Renal cortical epithelial cell (primary cell): ENCODE measurements at places on chromosomes 1 and 21. TPM values are rescaled to one million over a fixed set of nuclear protein-coding genes. Genes with fewer than 3 reads are reported as not detected.

DNA sequence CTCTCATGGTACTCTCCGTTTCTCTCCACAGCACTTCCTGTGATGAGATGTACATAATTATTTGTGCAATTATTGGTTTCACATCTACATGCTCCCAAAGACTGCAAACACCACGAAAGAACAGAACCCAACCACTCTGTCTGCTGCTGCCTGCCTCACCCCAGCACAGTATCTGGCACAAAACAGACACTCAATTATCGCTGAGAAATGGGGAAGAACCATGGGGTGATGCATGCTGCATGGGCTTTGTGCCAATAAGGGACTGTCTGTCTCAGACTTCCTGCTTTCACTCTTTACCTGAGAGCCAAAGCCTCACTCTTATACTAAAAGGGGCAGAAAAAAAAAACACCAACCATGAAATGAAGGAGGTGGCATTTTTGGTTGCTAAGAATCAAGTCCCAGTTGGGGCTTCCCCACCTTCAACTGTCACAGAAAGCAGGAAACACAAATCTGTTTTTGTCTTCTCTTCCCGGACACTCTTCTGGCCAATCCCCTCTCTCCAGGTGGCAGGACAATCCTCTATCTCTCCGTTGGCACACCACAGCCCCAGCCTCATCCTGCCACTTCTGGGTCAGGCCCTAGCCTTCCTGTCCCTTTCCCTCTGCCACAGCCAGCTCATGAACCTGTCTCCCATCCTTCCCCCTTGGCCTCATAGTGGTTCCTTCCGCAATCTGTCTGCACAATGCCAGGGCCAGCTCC, 82.0 kb downstream of the TGFBR3 start:
- no peak for DNase-seq

TESK2 gene
- total RNA-seq = 1.0 and 1.6 TPM in 2 replicates

- no peak for DNase-seq
Observed at GRCh38 chr1:206725109-206725963, 40.6 kb downstream of the MAPKAPK2 start.

DNA sequence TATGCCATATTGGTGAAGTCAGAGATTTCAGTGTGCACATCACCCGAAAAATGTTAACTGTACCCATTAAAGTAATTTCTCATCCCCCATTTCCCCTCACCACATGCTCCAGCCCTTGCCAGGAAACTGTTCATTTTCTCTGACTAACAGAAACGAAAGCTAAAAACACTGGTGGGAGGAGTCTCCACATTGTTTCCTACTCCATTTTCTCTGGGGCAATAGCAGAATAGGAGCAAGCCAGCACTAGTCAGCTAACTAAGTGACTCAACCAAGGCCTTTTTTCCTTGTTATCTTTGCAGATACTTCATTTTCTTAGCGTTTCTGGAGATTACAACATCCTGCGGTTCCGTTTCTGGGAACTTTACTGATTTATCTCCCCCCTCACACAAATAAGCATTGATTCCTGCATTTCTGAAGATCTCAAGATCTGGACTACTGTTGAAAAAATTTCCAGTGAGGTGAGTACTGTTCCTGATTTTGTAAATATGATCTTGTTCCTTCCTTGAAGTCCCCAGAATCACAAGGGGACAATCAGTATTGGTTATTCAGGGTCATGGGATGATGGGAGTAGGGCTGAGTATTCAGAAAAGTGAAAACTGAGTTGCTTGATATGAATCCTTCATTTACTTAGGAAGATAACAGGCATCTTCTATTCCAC, at the start of gene IFI16:
Gene IFI16, plus strand, starts transcription at position 204 of the 658 bp plus-strand sequence. CDS start 4,774 bp downstream, outside the sequence.
- peak; percentile 89 for DNase-seq

RGS16 gene
- under 0.01 TPM in 1 of 2 replicates, not detected in the other for total RNA-seq

GRCh38 chr1:43809097-43809673, 101.8 kb downstream of the ST3GAL3 start:
- no peak for DNase-seq

DNA sequence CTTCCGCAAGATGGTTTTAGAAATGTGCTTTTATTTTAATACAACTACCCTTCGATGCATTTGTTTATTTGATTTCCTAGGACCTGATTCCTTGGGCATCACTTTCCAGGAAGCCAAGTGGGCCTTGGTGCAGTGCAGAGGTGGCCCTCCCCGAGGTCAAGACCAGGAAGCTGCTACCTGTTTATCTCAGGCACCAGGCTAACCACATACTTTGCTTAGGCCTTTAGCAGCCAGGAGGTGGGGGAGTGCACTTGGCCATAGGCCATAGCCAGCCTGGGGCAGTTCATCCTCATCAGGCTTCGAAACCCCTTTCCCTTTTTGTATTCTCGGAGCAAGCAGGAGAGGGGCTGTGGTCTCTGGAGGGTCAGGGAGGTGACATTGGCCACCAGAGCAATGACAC, 45.4 kb downstream of the SMYD2 start:
- no peak for DNase-seq

CRYAA gene
- total RNA-seq = not detected in 2 replicates

RNU1-4 gene
- under 0.01 TPM in 2 replicates for total RNA-seq

PLA2G2A gene
- total RNA-seq = not detected in 2 replicates

TSPEAR gene
- total RNA-seq = not detected in 2 replicates

DNA sequence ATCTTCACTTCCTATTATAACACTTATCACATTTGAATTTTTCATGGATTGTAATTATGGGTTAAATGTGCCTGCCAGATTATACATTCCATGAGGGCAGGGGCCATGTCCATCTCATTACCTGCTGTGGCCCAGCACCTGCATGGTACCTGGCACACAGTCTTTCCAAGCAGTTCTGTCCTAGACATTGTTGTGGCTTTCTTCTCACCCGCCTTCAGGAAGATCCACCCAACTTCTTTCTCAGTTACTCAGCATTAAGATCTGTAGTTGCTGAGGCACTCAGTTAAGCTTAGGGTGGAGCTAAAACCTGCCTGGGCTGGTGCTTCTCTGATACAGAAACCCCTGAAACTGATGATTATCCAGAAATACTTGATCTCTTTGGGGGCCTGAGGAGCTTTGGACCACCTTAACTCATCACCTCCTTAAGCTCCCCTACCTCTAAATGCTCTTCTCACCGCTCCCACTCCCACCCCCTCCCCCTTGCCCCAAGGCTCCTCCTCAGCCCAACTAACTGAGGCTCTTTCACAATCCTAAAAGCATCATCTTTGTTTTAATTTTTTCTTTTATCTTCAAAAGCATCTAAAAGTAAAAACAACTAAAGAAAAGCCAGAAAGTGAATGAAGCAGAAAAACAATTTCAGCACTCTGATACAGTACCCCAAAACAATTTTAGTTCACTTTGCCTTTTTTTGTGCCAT, 190.6 kb downstream of the FGGY start:
- DNase-seq = peak; percentile 47

DNA sequence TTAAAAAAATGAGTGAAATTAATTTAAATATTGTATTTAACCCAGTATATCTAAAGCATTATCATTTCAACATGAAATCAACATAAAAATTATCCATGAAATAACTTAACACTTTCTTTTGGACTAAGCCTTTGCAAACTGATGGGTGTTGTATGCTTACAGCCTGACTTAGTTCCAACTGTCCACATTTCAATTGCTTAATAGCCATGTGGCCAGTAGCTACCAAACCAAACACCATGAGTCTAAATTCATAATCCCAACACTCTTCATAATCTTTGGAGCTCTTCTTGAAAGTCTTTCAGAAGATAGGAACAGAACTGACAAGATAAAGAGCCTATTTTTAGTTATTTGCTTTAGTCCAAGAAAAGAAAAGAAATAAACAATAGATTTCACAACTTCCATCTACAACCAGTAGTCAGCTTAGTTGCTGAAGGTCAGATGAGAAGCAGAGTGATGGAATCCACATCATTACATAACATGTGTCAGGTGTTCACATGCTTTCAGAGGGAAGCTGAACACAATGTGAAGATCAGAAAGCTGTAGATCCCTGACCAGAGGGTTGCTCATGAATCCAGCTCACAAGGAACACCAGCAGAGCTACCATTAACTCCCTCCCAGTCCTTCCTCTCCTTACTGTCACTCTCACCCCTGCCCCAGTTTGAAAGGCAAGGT, 144.0 kb upstream of the ZNF648 start:
- peak; percentile 47 for DNase-seq

SPOCD1 gene
- 5.0 and 8.0 TPM in 2 replicates for total RNA-seq

DNA sequence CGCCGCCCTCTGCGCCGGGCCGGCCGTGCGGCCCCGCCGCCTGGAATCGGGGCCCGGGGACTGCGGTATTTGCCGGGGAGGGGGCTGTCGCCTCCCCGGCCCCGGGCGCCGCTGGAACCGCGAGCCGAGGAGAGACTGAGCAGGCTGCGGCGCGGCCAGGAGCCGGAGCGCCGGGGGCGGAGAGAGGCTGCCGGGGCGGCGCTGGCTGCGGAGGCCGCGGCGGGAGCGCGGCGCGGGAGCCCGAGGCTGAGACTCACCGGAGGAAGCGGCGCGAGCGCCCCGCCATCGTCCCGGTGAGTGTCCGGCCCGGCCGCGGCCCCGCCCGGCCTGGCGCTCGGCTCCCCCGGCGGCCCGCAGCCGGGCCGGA, 746 bp downstream of the DYRK1A start:
- DNase-seq = no peak

DNA sequence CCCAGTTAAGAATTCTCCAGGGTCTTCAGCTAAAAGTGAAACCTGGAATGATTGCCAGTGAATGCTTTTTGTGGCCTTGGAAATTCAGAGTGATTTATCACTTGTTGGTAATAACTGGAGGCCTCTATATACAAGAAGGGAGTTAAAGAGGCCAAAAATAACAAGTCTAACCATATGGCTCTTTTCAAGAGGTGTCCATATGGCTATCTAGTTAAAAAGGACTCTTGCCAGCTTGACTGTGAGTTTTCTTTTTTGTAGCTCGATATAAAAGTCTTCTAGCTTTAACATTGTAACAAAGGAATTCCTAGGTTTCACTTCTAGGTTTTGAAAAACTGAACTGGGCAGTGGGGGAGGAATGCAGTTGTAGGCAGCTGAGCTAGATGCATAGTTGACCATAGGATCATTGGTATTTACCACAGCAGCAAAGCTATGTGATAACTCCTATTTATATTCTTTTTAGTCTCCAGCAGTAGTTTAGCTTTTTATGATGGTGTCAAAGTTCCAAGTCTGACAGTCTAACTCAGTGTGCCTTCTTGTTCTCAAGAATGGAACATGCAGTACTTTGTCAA, 44.4 kb downstream of the CACHD1 start:
- DNase-seq = peak; percentile 27

GRCh38 chr1:157856538-157856937, 14.9 kb upstream of the CD5L start:
- no peak for DNase-seq

DNA sequence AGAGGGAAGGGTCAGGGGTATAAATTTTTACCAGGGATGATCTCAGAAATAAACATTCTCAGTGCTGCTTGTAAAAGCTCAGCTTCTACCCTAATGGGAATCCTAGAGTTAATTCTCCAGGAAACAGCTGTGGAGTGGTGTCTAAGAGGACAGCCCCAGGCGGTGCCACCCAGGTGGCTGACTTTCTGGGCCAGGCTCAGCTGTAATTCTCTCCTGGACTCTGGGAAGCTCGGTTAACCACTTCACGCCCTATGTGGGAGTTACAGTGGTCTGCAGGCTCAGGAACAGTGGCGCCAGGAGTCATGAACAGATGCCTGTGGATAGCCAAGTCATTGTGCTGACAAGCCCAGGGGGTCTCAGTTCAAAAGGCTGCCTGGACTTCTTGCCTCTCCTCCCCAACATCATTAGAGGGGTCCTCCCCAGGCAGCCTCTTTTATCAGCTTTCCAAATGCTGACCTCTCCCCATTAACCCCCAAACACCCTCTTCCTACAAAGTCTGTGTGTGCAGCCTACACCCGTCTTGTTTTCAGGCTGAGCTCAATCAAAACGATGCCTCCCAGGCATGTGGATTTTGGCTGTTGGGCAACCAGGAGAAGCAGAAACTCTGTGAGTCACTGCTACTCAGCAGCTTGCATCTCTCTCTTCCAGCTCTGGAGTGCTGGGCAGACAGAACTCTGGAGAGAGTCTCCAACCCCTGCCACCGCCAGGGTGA, 1.2 kb downstream of the HHIPL2 start:
- peak; percentile 92 for DNase-seq

MSH4 gene
- total RNA-seq = 0.17 and 0.75 TPM in 2 replicates

DNA sequence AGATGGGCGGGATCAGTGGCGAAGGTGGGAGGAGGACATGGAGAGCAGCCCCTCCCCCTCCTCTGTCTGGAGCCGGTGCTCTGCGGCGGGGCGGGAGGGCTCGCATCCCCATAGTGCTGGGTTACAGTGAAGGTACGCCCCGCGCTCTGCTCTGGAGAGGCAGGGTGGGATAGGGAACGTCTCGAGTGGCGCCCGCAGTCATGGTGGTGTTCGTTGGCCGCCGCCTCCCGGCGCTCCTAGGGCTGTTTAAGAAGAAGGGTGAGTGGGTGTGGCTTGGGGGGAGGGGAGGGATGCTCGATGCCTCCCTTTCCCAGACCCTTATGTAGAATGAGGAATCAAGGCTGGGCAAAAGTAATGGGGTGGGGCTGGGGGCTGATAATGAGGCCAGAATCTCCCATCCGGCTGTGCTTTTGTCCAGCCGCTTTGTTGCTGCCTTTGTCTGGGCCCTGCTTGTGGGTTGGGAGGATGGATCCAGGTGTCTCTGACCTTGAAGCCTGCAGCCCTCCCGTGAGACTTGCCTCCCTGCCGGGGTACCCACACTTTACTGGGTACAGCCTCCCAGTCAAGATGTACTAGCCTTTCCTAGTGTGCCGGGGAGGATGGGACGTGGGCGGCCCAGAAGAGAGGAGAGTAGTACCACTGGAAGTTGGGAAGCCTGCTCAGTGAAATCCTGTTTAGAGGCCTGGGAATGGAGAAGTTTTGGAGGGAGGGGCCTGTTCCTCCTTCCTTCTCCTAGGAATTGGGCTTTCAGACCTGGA, 51.4 kb downstream of the YARS1 start:
- no peak for DNase-seq

DNA sequence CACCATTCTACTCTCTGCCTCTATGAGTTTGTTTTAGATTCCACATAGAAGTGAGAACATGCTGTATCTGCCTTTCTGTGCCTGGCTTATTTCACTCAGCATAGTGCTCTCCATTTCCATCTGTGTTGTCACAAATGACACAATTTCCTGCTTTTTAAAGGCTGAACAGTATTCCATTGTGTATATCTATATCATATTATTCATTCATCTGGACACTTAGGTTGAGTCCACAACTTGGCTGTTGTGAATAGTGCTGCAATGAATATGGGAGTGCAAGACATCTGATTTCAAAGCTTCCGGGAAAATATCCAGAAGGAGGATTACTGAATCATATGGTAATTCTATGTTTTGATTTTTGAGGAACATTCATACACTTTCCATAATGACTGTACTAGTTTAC, 20.1 kb upstream of the DONSON start:
- no peak for DNase-seq

RNF223 gene
- 1.0 TPM in 1 of 2 replicates, not detected in the other for total RNA-seq
